Activated CD8-positive, alpha-beta T cell treated with anti-CD3 and anti-CD28 coated beads, Interleukin-2, amount 10 ng/mL, durations not matched to agents 7 days and 5 days (primary cell): ENCODE measurements at places on chromosomes 7 and 10. TPM values are rescaled to one million over a fixed set of nuclear protein-coding genes. Genes with fewer than 3 reads are reported as not detected.

Gene GRM3
- not detected for total RNA-seq

Gene JAKMIP3
- total RNA-seq = 0.08 TPM

Gene FAM180A
- total RNA-seq = not detected

Gene CHAT
- total RNA-seq = not detected

Gene ADAP1
- total RNA-seq = 28.6 TPM

Gene FOXI2
- not detected for total RNA-seq
